Stimulated activated CD8-positive, alpha-beta memory T cell treated with anti-CD3 and anti-CD28 coated beads, Interleukin-4, amount 100 ng/mL, for 4 hours (primary cell): ENCODE measurements at places on chromosomes 4 and X.

DNA sequence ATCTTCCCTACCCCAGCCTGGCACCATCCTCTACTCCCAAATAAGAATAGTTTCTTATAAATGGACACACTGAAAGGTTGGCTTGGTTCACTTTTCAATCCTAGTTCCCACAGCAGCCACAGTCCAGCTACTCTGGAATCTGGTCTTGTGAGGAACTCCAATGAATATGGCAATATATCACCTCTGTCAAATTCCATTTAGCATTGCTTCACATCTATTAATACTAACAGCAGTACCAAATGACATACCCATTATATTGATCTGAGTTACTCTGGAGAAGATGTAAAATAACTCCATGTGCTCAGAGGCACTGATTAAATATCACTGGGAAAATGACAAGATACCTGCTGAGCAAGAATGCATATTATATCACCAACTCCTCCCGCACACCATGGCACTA is 8.6 kb downstream of the OPHN1 start:
- DNase-seq, result no peak

- no peak for DNase-seq
Measured at GRCh38 chrX:44040406-44040805, 67.2 kb upstream of the NDP start.

DNA sequence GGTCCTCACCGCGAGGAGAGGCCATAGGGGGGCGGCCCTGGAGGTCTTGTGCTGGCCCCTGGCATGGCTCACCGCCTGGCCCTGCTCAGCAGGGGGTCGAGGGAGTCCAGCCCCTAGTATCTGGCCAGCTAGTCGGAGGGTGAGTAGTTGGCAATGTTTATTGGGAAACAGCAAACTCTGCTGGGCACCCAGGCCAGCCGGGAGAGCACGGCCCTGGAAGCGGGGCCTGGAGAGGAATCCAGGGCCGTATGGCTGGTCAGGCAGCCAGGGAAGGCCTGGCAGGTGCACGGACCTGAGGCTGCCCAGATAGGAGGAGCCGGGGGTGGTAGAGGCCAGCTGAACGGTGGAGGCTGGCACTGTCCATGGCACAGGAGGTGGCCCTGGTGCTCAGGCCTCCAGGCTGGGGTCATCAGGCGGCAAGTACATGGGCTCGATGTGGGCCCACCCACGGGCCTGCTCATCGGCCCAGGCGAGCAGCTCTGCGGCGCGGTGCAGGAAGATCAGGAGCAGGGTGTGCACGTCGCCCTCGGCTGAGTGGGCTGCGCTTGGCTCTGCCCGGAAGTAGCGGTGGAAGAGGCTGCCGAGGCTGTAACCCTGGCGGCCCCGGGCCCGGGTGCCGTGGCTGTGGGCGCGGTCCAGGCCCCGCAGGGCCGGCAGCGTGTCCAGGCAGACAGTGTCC is 1.4 kb downstream of the TREX2 start:
- no peak for DNase-seq

DNA sequence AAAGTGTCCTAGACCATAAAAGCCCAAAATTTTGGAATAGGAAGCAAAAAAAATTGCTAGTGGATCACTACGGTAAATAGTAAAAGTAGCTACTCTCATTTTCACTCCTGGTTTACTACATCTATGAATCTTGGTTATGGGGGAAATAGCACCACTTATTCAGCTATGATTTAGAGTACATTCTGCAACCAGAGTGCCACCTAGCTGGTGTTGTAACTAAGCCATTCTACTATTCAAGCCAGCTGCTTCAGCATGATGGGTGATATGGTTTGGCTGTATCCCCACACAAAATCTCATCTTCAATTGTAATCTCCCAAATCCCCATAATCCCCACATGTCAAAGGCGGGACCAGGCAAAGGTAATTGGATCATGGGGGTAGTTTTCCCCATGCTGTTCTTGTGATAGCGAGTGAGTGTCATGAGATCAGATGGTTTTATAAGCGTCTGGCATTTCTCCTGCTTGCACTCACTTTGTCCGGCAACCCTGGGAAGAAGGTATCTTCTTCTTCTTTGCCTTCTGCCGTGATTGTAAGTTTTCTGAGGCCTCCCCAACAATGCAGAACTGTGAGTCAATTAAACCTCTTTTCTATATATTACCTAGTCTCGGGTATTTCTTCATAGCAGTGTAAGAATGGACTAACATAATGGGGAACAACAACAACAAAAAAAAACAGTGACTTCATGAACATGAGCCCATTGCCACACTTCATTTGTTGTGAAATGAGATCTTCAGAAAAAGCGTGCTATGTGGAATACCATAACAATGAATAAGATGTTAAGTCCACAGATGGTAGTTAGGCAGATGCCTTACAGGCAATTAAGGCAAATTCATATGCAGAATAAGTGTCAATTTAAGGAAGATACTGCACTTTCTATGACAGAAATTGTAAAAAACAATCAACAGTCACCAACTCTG is 280.1 kb downstream of the PABPC4L start:
- DNase-seq, result no peak

GRCh38 chrX:19673375-19674040 is 158.2 kb upstream of the MAP3K15 start:
- DNase-seq, result no peak

DNA sequence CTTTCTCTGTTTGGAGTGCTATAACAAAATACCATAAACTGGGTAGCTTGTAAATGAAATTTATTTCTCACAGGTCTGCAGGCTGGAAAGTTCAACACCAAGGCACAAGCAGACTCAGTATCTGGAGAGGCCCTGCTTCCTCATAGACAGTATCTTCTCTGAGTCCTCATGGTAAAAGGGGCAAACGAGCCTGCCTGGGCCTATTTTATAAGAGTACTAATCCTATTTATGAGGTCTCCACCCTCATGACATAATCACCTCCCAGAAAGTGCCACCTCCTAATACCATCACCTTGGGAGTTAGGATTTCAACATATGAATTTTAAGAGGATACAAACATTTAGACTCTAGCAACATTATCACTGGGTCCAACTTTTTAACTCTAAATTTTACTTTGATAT is 200.3 kb downstream of the STPG2 start:
- no peak for DNase-seq

DNA sequence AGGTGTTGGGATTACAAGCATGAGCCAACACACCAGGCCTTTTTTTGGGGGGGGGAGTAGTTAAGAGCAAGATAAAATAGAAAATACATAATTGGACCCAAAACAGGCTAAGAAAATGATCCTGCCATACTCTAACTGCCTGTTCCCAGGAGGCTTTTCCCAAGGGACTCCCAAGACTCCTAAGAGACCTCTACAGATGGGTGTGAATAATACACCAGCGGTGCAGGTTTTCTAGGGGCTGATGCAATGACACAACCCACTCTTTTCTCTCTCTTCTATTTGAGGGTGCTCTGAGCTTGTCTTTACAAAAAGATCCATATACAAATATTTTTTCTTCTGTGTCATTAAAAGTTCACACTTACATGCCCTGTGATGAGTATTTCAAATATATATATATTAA is 116.9 kb downstream of the RASL11B start:
- no peak for DNase-seq
